ENCODE measurements at places on chromosomes 1 and 21.

- no peak for DNase-seq
These were observed 15.9 kb downstream of the SMIM12 start for GRCh38 chr1:34843392-34844251.

GRCh38 chr1:147177611-147178380, 5.5 kb upstream of the PRKAB2 start:
- DNase-seq = no peak

DNA sequence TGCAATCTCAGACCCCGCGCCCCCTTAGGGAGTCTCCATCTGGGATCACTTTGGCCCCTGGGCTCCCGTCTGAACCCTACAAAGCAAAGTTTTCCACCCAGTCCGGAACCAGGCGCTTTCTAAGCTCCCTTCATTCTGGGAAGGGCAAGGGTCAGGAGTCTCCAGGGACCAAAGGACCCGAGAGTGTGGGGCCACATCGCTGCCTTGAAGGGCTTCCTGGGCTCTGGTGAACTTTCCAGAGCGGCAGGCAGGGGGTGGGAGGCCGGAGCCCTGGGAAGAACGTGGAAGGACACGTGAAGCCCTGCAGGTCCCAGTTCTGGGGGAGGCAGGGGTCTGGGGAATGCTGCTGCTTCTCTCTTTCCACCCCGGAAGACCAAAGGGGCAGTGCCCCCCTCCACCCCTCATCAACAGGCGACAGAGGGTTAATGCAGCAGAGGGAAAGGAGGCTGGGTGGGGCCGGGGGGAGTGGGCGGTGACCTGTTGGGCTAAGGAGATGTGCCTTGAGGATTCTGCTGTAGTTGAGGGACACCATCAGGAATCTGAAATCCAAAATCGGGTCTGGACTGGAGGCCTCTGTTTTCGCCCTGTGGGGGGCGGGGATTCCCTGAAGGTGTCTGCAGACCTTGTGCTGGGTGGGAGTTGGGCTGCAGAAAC, 734 bp downstream of the CDK18 start:
- DNase-seq = no peak

DNA sequence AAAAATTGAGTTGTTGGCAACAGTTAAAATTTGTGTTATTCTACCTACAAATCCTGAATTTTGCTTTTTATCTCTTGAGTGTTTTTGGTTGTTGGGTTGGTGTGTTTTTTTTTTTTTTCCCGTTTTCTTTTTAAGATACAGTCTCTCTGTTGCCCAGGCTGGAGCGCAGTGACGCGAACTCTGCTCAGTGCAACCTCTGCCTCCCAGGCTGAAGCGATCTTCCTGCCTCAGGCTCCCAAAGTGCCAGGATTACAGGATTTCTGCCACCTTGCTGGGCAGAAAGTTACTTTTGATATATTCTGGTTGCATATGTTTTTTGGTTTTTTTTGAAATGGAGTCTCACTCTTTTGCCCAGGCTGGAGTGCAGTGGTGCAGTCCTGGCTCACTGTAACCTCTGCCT, 4.2 kb downstream of the PCNT start:
- DNase-seq = no peak

GRCh38 chr1:221768444-221769066, 26.7 kb upstream of the DUSP10 start:
- no peak for DNase-seq

GRCh38 chr1:114126261-114127095, 27.2 kb downstream of the SYT6 start:
- DNase-seq = no peak

- DNase-seq = no peak
These were observed 9.5 kb downstream of the ITLN2 start for GRCh38 chr1:160945079-160945478.

DNA sequence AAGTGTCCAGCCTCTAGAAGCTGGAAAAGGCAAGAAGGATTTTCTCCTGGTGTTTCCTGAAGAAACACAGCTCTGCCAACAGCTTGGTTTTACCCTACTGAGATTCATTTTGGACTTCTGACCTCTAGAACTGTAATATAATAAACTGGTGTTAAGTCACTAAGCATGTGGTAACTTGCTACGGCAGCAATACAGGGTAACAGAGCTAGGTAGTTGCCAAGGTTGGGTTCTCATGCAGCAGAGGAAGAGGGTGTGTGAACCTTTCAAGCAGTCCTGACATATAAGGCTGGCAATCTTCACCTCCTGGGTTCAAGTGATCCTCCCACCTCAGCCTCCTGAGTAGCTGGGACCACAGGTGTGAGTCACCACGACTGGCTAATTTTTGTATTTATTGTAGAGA, 36.0 kb downstream of the GNG4 start:
- DNase-seq = no peak

DNA sequence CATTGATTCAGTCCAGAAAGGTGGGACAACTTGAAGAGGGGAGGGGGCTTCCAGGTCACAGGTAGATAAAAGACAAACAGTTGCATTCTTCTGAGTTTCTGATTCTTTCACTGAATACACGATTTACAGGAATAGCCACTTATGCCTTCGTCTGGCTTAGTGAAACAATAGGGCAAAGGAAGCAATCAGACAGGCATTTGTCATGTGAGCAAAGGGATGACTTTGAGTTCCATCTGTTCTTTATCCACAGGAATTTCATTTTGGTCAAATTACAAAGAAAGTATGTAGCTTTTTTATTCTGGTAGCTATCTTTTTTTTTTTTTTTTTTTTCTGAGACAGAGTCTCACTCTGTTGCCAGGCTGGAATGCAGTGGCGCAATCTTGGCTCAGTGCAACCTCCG, 202.5 kb downstream of the TTLL7 start:
- DNase-seq = no peak

DNA sequence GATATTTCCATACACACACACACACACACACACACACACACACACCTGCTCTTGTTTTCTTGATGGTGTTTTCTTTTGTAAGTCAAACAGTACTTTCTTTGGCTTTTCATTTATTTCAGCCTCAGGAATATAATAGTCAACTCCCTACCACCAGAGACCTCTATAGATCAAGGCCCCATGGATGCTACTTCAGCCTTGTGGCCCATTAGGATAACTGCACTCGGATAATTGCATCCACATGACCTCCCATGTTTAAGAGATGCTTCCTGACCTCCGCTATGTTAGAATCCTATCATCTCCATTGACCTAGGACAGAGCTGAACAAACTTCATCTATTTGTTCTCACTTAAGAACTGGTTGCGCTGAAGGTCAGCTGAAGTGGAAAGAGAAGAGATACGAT, 1094.0 kb upstream of the B3GALT2 start:
- DNase-seq = no peak

- DNase-seq = no peak
These were observed 13.8 kb upstream of the CAMTA1 start for GRCh38 chr1:6771441-6771769.

GRCh38 chr1:9659328-9659727, 7.8 kb downstream of the PIK3CD start:
- DNase-seq = no peak

GRCh38 chr1:147756341-147756740, 4.1 kb downstream of the GJA5 start:
- no peak for DNase-seq

GRCh38 chr1:16293538-16293937, 56.6 kb upstream of the CPLANE2 start:
- no peak for DNase-seq

GRCh38 chr1:218783916-218784315, 389.8 kb upstream of the LYPLAL1 start:
- no peak for DNase-seq

DNA sequence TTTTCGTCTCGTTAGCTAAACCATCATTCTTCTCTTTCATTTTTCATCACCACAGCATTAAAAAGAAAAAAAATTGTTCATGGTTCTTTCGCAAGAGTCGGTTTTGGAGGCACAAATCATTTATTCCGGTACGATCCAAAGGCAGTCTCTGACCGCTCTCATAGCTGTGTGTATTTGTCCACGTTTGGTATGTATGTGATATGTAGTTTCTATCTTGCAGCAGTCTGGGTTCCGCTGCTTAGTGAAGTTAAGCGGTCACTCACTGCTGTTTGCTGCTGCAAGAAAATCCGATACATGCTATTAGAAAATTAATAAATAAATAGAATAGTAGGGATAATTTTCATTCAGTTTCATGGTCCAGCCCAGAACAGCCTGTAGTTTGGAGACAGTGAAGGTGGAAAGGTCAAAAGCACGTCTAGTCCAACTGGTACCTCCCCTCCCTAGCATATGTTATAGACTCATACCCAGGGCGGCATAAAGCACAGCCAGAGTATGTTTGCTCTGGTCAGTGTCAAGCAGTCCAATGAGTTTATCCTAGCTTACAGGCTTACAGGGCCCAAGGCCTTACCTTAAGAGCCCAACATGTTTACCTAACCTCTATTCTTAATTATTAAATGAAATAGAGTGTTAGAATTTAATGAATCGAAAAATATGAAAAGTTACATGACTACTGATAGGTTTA, 2.5 kb downstream of the FMN2 start:
- no peak for DNase-seq

GRCh38 chr1:56872597-56872996, 18.0 kb downstream of the C8A start:
- DNase-seq = no peak

DNA sequence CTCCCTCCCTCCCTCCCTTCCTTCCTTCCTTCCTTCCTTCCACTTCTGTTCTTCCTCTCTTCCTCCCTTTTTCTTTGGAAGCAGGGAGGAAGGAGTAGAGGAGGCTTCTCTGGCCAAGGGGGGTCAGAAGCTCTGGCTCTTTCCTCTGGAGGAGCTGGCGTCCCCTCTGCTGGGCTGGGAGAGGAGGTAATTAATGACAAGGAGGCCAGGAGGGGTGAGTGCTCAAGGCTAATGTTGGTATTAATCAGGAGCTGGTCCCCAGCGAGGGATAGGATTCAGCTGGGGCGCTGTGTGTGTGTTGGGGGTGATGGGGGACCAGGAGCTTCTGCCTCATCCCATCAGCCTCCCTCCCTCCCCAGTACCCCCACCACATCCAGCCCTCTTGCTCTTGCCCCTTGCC, 6.2 kb upstream of the PEAR1 start:
- no peak for DNase-seq

DNA sequence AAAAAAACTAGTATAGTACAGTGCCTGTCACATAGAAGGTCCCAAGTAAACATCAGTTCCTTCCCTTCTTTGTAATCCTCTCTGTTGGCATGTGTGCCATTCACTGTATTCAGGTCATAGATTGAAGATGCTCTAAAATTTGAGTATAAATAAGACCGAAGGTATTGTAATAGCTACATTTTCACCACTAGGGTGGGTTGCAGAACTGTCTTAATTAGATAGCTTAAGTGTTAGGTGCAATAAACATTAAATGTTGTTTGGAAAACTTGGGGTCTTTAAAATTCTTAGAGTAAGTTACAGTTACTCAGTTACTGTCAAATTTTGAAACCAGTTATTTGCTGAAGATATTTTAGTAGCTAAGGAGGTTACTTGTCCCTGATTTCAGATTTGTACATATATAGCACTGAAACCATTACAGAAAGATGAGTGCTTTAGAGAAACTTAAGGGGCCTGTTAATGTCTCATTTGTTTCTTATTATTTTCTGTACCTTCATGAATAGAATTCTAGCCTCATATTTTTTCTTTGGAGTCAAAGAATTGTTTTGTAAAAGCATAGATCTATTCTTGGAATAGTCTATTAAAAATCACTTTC, 24.3 kb downstream of the PER3 start:
- DNase-seq = no peak

DNA sequence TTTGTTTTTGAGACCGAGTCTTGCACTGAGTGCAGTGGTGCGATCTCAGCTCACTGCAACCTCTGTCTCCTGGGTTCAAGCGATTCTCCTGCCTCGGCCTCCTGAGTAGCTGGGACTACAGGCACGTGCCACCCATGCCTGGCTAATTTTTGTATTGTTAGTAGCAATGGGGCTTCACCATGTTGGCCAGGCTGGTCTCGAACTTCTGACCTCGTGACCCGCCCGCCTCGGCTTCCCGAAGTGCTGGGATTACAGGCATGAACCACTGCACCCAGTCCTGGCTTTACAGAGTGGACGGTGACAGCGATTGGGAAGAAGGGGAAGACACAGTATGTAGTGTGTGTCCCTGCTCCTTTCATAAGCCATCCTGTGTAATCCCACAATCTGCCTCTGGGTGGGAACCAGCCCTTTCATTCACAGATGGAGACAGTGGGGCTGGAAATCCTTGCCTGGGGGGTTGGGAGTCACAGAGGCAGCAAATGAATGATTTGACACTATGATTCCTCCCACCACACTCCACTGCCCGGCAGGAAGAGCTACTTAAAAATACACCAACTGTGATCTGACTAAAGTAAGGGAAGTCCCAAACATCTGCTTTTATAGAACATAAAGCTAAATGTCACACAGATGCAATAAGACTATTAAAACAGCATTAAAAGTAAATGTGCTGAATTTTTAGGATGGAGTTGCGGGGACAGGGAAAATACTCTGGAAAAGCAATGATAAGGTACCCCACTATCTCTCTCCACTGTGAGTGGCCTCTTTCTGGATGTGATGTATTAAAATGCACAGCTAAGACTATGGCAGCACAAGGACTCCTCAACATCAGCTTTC, 4.5 kb downstream of the PARP1 start:
- DNase-seq = peak; percentile 2

- no peak for DNase-seq
These were observed 15.8 kb downstream of the MYBPH start for GRCh38 chr1:203159844-203160243.

GRCh38 chr1:58815686-58816071, 31.8 kb upstream of the JUN start:
- peak; percentile 49 for DNase-seq

- no peak for DNase-seq
These were observed 50.2 kb downstream of the C8A start for GRCh38 chr1:56904663-56905397.

GRCh38 chr1:1091344-1092148, 17.4 kb upstream of the RNF223 start:
- no peak for DNase-seq

DNA sequence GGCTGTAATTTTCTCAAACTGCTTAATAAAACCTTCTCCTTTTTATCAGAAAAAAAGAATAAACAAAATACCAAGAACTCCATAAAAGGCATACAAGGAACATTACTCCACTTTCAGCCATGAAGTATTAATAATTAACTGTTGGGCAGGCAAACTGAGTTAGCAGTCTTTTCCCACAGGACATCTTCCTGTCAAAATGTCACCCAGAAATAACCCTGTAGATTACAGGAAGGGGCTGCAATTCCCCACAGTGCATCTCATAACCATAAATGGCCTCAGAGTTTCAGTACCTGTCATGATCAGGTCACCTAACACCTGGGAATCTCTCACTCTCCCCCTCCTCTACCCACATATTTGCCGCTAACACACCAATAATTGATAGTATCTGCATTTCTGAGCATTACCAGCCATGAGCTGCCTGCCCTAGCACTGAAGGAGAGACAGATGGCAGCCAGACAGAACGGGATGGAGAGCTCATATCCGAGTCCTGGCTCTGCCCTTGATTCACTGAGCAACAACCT, 475.0 kb downstream of the SMYD3 start:
- DNase-seq = no peak

DNA sequence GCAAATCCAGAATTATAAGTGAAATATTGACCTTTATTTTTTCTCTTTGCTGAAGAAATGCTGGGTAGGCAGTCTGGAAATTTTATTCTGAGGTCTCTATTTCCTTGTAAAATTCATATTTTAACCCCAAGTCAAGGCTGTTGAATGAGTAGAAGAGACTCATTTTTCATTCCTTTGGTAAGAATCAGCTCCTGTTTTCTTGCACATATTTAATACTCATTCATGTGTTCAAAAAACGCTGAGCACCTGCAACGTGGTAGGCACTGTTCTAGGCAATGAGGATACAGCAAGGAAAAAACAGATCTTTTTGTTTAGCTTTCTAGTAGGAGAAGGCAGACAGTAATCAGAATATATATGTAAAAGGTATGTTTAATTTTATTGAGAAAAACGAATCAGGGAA, 1.5 kb downstream of the PRKAA2 start:
- DNase-seq = no peak
